Activated CD4-positive, alpha-beta T cell treated with anti-CD3 and anti-CD28 coated beads for 4 hours (primary cell): ENCODE measurements at places on chromosomes 3 and 15.

GRCh38 chr3:35528728-35529127, 110.6 kb upstream of the ARPP21 start:
- no peak for DNase-seq

GRCh38 chr3:185582871-185583270, 3.2 kb upstream of the SENP2 start:
- DNase-seq: no peak

GRCh38 chr15:84098604-84099003, 137.0 kb upstream of the GOLGA6L4 start:
- no peak for DNase-seq

DNA sequence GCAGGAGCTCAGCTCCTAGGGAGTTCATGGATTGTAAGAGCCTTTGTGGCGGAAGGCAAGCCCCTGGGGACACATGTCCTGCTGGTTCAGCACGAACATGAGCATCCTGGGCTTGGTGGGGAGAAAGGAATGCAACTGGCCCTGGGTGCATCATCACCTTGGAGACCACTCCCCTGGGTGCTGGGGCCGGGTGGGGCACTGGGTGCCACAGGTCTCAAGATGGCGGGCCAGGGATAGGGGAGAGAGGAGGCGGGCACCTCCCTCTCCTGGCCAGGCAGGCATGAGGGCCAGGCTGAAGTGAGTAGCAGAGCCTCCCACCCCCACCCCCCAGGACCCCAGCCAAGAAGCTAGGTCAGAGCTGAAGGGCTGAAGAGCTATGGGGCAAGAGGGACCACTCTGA, 768 bp downstream of the PCBP4 start:
- DNase-seq: no peak
